Dermis blood vessel endothelial cell (primary cell): ENCODE measurements at places on chromosomes 5 and 9. TPM values are rescaled to one million over a fixed set of nuclear protein-coding genes. Genes with fewer than 3 reads are reported as not detected.
A peak's percentile ranks its signal among the peaks of the same experiment; 100 is the strongest.

DNA sequence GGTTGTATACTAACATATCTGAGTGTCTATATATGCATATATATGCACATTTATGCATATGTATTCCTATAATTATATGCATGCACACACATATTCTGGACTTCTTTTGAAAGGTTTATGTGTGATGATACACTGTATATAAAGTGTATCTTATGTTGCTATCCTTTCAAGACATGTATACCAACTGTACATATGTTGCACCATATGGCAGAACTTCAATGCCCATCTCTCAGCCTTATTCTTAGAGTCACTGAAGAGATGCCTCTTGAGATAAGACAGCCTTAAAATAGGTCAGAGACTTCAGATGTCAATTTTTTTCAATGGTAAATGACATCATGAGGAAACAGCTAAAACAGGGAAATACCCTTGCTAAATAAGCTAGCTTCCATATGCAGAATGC lies 461.4 kb downstream of the SPATA31D1 start:
- DNase-seq: no peak

DNA sequence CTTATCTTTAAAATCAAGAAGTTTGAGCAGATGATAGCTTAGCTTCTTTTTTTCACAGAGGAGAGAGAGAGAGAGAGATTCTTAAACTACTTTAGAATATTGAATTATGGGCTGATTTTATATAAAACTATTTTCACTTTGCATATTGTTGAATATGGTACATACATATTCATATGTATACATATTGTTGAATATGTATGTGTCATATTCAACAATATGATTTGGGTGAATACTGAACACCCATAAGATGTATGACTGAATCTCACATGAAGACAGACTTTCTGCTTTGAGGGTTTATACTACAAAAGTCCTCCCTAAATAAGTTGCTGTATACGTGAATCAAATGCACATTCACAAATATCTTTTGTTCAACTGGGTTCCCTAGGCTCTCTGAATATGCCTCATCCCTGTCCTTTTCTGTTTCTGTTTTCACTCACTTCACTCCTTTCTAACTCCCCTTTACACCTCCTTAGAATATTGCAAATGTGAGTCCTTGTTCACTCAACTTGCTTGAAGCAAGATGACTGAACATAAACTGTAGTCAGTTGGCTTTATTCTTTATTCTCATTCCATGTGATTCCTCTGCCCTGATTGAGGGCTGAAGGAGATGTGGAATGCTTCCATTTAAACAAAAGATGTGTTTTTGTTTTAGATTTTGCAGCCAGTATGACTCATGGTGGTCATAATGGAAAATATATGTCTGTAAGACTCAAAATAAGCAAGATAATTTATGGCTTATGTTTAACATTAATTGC lies 225.4 kb upstream of the DAB2 start:
- peak; percentile 51 for DNase-seq

The PDE8B gene
- total RNA-seq: under 0.01 TPM in 2 replicates

The GAS1 gene
- 1.4 and 1.5 TPM in 2 replicates for total RNA-seq

The RXFP3 gene
- not detected in 2 replicates for total RNA-seq
